ENCODE measurements at places on chromosomes 11 and 22. TPM values are rescaled to one million over a fixed set of nuclear protein-coding genes. Genes with fewer than 3 reads are reported as not detected.
A peak's percentile ranks its signal among the peaks of the same experiment; 100 is the strongest.

The ATG13 gene
- total RNA-seq: 46.4 TPM

The VSIG10L2 gene
- total RNA-seq: not detected

The PRSS23 gene
- 104 TPM for total RNA-seq

The CTSC gene
- 151 TPM for total RNA-seq

The OR2AT4 gene
- under 0.01 TPM for total RNA-seq

The DBX1 gene
- not detected for total RNA-seq

GRCh38 chr11:22194306-22194705, 1.4 kb downstream of the ANO5 start:
- no peak for DNase-seq

DNA sequence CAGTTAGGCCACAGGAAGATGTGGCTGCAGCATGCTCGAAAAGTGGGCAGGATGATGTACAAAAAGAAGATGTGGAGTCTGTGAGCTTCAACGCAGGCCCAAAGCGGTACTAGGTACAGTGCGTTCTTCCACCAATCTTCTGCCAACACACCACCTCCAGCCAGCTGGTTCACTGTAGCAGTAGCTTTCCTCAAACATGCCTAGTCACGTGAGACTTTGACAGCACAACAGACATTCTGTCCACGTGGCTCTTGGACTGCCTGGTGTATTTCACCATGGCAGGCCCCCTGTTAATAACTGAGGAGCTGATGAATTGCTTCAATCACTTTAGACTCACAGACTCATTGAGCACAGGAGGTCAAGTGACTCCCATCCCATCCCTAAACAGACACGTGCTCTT, 14.1 kb downstream of the SYN3 start:
- DNase-seq: no peak

- DNase-seq: no peak
These were observed 50.0 kb downstream of the SBF2 start for GRCh38 chr11:10243896-10244575.

DNA sequence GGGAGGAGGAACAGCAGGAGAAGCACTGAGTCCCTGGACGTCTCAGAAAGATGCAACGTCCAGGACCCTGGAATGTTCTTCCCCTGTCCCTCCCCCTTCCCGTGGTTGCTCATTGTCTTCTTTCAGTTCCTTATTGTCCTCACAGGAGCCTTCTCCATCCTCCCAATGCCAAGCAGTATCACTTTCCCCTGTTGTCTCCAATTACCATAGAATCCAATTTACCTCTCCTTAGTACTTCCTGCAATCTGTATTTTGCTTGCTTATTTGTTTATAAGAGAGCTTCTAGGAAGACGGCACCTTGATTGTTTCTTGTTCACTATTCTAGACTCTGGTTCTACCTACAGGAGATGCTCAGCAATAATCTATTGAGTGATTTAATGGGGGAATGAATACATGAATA, 1273.7 kb downstream of the LRRC4C start:
- no peak for DNase-seq

- DNase-seq: no peak
These were observed 10.1 kb upstream of the MRPL23 start for GRCh38 chr11:1936781-1937615.

DNA sequence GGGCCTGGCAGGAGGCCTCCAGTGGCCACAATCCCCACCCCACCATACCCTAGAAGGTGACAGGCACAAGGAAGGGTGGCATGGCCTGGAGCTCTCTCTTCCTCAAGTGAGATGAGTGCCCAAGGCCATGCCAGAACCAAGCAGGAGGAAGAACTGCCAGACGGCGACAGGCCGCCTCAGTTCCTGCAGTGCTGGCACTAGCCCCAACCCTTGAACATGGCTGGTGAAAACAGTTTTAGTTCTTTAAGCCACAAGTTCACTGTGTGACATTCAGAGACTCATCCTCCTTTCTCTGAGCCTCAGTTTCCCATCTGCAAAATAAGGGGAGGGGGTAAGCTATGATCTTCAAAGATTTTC, 9.8 kb downstream of the CHRDL2 start:
- no peak for DNase-seq

DNA sequence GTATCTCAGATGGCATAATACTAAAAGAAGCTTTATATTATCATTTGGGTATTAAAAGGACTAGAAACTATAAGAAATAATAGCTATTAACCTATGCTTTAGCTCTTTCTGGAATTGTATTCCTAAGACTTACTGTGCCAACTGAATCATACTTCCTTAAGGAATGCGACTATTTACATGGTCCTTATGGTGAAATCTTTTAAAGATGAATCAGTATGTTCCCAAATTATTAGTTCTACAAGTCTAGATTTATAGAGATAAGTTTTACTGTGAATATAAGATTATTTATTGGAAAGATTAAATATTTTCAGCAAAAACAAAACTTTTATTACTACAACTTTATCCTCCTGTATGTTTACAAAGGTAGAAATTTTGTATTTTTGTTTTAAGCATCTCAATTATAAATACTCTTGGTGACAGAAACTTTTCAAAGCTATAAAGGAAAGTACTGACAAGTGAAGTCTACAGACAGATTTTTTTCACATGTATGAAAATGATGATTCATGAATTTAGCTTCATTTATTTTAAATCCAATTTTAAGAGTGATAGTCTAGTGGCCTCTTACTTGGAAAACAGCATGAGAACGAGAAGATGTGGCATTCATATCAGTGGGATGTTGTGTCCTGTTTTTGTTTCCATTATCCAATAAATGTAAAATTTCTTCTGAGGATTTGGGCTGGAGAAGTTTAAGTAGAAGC, 17.8 kb downstream of the KIF18A start:
- no peak for DNase-seq

DNA sequence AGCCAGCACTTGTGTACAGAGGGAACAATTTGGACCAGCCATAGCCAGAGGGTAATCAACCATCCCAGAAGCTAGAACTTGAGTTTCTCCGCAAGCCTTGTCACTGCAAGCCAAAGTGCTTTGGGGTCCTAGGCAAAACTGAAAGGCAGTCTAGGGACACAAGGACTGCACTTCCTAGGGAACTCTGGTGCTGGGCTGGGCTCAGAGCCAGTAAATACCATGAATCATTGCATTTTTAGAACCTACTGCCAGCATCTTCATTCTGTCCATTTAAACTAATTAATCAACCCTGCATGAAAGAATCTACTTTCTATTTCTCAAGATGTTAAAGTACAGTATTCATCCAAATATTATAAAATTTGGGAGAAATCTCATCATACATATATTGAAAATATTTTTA, 20.0 kb downstream of the PATE3 start:
- peak; percentile 8 for DNase-seq

DNA sequence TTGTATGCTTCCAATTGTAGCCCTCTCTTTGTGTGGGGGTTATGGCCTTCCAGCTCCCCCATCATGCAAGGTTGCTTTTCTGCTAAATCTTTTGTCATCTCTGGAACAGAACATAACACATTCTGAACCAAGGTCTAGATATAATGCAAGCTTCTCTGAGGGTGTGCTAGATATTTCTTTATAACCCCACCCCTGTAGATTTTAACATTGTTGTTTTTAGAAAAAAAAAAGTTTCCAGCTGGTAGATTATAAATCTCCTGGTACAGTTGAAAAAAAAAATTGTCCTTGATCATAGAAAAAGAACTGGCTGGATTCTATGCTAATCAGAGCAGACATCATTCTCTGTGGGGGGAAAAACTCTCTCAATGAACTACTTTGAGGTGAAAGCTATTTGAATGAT, 363.3 kb downstream of the METTL15 start:
- no peak for DNase-seq

GRCh38 chr22:46726066-46726985, 11.7 kb downstream of the CERK start:
- no peak for DNase-seq

DNA sequence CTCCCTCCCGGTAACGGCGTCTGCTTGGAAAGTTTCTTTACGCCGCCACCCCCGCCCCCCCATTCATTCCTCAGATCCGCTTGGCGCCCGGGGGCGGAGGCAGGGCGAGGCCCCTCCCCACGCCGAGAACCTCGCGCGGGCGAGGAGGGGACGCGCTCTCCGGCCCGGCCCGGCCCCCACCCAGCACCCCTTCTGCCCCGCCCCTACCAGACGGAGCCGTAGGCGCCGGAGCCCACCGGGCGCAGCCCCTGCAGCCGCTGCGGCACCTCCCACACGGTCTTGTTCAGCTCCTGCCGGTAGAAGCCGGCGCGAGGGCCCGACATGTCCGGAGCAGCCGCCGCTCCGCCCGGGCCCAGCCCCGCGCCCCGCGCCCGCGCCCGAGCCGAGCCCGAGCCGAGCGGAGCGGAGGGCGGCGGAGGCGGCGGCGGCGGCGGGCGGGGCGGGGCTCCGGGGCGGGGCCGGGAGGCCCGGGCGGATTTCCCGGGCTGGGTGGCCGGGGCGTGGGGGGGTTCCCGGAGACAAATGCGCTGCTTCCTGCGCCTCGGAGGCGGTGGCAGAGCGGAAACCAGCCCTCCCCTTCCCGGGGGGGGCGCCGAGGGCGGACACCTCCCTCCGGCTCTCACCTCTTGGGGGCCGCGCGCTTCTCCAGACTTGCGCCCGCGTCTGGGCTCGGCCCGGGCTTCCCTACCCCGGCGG, at the start of gene MAPK11:
TSS of gene MAPK11 (minus strand) at position 411 of the 696 bp plus-strand sequence. CDS start at position 323, 88 bp downstream.
- peak; percentile 62 for DNase-seq

DNA sequence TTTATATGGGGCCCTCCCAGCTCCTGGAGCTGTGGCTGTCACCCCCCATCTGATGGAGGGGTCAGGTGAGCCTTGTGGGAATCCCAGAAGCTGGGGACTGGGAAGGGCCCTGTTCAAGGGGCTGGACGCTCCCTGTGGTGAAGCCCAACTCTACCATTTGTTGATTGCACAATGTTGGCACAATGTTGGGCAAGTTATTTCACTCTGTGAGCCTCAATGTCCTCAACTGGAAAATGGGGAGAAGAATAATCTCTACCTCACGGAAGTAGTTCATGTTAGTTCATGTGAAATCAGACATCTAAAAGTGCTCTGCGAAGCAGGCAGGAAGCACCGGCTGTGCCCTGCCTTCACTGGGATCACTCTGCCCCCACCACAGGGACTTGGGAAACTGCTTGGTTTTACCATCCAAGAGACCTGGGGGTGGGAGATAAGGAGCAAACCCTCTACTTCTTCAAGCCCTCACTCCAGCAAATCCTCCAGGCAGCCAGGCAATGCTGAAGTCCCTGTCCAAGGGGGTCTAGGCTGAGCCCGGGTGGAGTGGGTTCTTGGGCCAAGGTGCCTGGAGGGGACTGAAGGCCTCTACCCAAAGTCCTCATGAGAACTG, 715 bp upstream of the PRR5 start:
- no peak for DNase-seq

GRCh38 chr11:119974467-119974866, 163.4 kb downstream of the TRIM29 start:
- DNase-seq: no peak

DNA sequence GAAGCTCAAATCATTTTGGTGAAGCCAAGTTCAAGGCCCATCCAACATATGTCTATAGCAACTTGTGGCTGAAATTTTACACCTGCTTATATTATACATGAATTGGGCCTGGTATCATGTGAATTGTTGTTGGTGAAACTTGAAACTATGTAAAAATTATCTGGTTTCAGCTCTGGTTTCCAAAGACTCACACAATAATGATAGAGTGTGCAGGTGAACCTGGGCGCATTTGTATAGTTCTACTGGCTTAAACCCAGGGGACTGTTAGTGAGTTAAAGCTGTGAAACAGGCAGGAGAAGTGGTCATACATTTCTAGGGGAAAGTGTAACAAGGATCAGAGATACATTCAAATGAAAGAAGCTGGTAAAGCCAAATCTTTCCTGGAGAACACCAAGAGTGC, 627.3 kb downstream of the METTL15 start:
- no peak for DNase-seq

DNA sequence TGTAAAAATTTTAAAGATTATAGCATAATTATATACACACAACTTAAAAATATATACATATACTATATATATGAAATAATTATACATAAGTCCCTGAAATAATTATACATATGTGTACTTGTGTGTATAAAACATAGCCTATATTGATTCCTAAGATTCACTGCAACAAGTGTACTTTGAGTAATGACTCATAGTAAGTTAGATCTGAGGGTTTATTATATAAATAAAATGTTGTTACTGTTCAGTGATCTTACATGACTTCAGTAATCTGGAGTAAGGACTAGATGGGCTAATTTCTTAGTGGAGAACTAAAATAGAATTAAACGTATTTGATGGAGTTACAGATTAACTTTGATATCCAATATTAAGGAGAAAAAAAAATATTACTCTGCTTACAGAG, 350.5 kb downstream of the CNTN5 start:
- DNase-seq: no peak

DNA sequence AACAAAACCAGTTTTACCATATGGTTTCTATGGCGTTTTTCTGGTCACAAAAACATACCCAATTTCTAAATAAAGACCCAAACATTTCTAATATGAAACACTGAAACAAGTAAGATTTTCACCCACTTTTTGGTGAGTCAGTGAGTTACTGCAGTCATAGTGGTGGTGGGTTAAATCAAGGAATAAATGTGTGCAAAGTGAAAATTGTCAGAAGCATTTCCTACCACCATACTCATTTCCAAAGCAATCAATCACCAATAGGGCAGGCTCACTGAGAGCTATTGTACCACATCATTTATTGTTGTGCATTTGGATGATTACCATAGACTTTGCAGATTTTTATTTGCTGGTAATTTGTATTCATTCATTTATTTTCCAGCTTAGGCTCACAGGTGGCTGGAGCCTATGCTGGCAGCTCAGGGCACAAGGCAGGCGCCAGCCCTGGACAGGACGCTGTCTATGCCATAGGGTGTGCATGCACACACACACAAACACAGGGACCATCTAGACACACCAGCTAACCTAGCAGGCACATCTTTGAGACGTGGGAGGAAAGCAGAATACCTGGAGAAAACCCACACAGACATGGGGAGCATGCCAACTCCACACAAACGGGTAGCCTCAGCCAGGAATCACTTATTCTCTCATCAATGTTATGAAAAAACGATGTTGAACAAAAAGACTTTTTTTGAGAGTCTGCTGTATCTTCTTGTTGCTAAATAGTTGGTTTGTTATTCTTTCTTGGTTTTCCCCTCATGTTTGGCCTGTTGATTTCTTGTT, 5.1 kb downstream of the FAM118B start:
- DNase-seq: no peak

GRCh38 chr11:57357856-57358255, 19.7 kb downstream of the P2RX3 start:
- DNase-seq: no peak

- DNase-seq: peak; percentile 23
These were observed 4.0 kb upstream of the OR56A3 start for GRCh38 chr11:5937868-5938602.

DNA sequence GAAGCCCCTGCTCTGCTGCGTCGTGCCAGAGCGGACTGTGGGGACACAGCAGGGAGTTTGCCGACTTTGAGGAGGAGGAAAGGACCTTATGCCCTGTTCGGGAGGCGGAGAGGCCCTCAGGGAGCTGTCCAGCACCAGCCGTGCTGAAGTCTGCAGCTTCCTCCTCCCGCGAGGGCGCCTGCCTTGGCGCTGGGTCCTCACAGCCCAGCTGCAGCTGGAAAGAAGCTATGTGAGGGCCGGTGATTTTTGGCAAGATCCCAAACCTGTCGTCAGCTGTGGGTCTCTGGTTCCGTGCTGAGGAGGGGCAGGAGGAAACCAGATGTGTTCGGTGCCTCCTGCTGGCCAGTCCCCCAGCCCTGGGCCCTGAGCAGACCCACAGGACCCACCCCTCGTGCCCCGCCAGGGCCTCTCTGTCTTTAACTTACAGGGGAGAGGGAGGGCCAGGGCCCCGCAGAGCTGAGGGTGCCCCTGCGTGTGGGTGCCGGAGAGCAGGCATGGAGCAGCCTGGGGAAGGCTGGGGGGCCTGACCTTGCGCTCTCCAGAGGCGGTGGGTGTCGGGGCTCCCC, 12.0 kb downstream of the BRSK2 start:
- DNase-seq: peak; percentile 79

GRCh38 chr22:50584106-50585096, 1.8 kb upstream of the CHKB start:
- no peak for DNase-seq
